ENCODE measurements at places on chromosomes 1 and 21. TPM values are rescaled to one million over a fixed set of nuclear protein-coding genes. Genes with fewer than 3 reads are reported as not detected.

Gene COL11A1
- total RNA-seq = 1.5 TPM

Gene FAM163A
- not detected for total RNA-seq

Gene TCHH
- 2.6 TPM for total RNA-seq

Gene GBP3
- 22.8 TPM for total RNA-seq

Measured in subcutaneous adipose tissue (tissue), 4 donors.